H4 (cell line): ENCODE measurements at places on chromosomes 2 and 18. TPM values are rescaled to one million over a fixed set of nuclear protein-coding genes. Genes with fewer than 3 reads are reported as not detected.

The DUSP19 gene
- 1.7 and 3.3 TPM in 2 replicates for total RNA-seq

- no peak for DNase-seq
These were observed 396.5 kb downstream of the TNS1 start for GRCh38 chr2:217606296-217606695.

The SALL3 gene
- 0.08 TPM in 1 of 2 replicates, not detected in the other for total RNA-seq

GRCh38 chr2:44741507-44741906, 200.0 kb upstream of the SIX3 start:
- peak; percentile 18 for DNase-seq

- DNase-seq = peak; percentile 91
These were observed 19.1 kb upstream of the FHL2 start for GRCh38 chr2:105417857-105418436.

The MAP3K19 gene
- not detected in 2 replicates for total RNA-seq

The RAMP1 gene
- total RNA-seq = not detected in 2 replicates

- no peak for DNase-seq
These were observed 38.7 kb downstream of the SDC1 start for GRCh38 chr2:20186078-20186854.

DNA sequence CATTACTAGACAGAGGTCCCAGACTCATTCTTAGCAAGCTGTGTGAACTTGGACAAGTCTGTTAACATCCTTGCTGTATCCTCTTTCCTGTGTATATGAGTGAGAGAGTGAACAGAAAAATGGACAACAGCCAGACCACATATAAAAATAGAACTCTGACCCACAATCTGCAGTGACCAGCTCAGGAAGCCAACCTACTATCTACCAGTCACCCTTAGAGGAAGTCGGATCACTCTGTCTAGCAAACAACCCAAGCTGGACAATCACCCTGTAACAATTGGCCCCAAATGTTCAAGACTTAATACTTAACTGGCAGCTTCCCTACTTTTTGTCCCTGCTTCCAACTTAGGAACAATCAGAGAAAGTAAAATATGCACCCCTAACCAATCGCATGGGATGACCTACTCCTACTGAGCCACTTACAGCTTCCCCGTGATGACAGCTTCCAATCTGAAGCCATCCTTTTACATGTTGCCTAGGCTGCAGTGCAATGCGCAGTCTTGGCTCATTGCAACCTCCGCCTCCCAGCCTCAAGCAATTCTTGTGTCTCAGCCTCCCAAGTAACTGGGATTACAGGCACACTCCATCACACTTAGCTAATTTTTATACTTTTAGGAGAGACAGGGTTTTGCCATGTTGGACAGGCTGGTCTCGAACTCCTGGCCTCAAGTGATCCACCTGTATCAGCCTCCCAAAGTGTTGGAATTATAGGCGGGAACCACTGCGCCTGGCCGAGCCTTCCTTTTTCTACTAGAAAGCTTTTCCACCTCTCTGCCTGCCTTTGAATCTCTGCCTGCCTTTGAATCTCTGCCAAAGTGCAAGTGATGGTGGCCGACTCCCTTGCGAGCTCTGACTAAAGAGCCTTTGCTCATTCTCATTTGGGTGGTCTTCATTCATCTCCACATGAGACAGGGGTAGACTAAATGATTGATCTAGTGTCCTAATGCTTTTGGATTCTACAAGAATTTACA, 158.3 kb upstream of the NDUFV2 start:
- peak; percentile 44 for DNase-seq

The COLEC12 gene
- total RNA-seq = 41.9 and 49.4 TPM in 2 replicates

- DNase-seq = peak; percentile 34
These were observed 41.2 kb downstream of the RPL37A start for GRCh38 chr2:216539791-216540241.

GRCh38 chr2:201913201-201913600, 106.9 kb downstream of the CDK15 start:
- no peak for DNase-seq

The SERPINB13 gene
- total RNA-seq = not detected in 2 replicates

GRCh38 chr18:50014606-50015005, 180.3 kb downstream of the MYO5B start:
- DNase-seq = no peak

The MLPH gene
- total RNA-seq = 7.7 and 9.9 TPM in 2 replicates

The IL1R2 gene
- total RNA-seq = 0.70 and 3.3 TPM in 2 replicates

- DNase-seq = no peak
These were observed 128.5 kb downstream of the COPS8 start for GRCh38 chr2:237214030-237214675.

DNA sequence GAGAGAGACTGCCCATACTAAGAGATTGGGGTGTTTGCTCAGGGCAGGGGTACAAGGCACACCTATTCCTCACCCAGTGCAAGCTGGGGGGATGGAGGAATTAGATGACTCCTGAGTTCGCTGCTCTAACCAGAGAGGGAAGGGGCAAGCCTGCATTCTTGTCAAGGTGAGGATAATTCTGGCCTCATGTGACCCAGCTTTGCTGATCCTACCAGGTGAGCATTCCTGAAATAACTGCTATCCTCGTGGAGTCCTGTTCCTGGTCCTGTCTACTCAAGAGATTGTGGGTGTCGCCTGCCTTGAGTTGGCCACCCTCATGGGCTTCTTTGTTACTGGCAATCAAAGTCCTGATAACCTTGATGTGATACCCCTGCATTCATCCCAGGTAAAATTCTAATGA, 206.0 kb downstream of the SPP2 start:
- no peak for DNase-seq

- DNase-seq = no peak
These were observed 968.4 kb upstream of the NRXN1 start for GRCh38 chr2:52000151-52000855.

The ERBB4 gene
- 0.04 and 0.33 TPM in 2 replicates for total RNA-seq

DNA sequence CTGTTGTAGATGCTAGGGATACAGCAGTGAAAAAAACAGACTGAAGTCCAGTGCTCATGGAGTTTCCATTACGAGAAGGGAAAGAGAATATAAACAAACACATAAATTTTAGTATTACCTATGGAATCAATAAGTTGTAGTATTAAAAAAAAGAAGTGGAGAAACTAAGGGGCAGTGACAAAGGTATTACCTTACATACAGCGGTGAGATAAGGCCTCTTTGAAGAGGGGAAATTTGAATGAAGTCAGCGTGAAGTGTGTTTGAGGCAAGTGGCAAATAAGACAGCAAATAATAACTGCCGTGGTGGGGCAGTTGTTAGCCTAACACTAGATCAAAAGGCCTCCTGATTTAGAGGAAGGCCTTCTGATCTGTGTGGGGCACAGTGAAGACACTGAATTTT, 57.9 kb downstream of the TLK1 start:
- no peak for DNase-seq

DNA sequence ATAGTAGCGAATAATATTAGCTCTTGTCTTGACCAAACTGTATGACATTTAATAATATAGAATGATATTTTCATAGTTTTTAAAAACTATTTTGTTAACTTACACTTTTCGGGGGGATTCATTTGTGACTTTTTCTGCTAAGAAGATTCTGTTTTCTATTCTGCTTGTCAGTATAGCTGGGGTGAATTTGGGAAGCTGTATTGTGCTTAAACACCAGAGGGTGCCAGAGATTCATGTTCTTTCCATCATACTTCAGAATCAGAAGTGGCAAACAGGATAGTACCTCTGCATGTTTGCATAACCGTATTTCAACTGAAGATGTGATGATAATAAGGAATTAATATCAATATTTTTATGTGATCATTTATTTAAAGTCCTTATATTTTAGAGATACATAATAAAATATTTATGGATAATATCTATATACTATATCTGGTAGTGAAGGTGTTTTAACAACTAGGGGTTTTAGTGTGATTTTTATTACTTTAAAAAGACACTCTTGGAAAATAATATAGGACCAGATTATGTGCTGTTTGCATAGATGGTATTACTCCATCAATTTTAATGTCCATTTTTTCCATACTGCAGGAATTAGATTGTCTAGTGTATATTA, 81.0 kb downstream of the TAF4B start:
- peak; percentile 40 for DNase-seq

DNA sequence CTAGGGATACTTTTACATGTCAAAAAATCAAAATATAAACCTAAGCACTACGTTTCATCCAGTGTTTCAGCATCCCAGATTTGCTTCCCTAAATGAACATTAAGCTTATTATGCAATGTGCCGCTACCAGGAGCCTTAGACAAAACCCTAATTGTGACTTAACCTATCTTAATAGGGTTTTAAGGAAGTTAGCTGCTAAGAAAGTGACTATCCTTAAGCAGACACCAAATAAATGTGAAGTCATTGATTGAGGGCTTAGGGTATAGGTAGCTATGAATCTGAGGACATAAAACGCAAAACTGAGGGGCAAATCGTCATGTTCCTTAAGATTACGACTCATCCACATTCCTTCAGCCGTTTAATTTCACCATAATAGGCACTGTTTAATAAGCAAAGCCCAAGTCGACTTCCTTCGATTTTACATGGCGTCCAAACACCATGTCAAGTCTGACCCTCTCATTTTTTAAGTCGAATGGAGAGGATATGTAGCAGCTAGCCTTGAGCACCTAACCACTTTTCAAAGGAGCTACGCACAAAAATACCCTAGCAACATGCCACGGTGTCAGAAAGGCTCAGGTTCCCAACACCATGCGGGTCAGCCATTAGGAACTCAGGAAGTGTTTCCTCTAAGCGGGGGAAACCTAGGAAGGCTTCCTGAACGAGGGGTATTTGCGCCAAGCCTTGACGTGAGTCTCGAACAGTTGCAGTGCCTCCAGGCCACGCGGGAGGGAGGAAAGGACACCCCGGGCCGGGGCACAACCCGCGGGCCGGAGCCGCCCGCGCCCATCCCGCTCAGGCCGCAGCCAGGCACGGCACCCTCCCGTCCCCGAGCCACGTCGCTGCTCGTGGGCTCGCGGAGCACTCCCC, 1.0 kb downstream of the HDLBP start:
- peak; percentile 56 for DNase-seq

The SOCS6 gene
- total RNA-seq = 10.9 and 17.6 TPM in 2 replicates

GRCh38 chr2:1544478-1545069, 131.3 kb downstream of the TPO start:
- DNase-seq = no peak

- DNase-seq = peak; percentile 98
These were observed at the start of the genes AUP1 and HTRA2 for GRCh38 chr2:74529357-74530238. Gene AUP1 (minus strand): TSS chr2:74529706. CDS start chr2:74529629, 77 bp downstream. Gene HTRA2 (plus strand): TSS chr2:74529933. CDS start chr2:74530007, 74 bp downstream.

The SNTG2 gene
- not detected in 2 replicates for total RNA-seq

GRCh38 chr18:9894454-9895068, 8.8 kb downstream of the TXNDC2 start:
- no peak for DNase-seq

The VSNL1 gene
- 0.12 and 2.1 TPM in 2 replicates for total RNA-seq

The NT5DC4 gene
- not detected in 2 replicates for total RNA-seq

DNA sequence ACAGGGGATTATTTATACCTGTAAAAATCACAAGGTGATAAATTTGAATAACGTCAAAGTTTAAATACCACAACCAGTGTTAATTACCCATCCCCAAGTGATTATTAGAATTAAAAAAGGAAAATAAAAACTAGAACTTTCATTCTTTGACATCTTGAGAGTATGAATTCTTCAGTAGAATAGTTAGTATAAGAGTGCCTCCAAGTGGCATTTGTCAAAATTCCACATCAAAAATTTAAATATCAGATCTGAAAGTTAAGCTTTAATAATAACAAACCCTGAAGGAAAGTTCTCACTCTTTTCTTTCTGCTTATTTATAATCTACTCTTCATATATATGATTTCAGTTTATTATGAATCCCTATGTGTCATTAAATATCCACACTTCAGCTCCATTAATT, 273.7 kb upstream of the KYNU start:
- no peak for DNase-seq

GRCh38 chr18:79921984-79922965, 29.2 kb downstream of the SLC66A2 start:
- DNase-seq = no peak

- DNase-seq = no peak
These were observed 77.9 kb upstream of the ARL5A start for GRCh38 chr2:151905963-151906632.

The RPS27A gene
- 3,108 and 3,345 TPM in 2 replicates for total RNA-seq

- no peak for DNase-seq
These were observed 19.4 kb downstream of the AAK1 start for GRCh38 chr2:69624131-69624530.

DNA sequence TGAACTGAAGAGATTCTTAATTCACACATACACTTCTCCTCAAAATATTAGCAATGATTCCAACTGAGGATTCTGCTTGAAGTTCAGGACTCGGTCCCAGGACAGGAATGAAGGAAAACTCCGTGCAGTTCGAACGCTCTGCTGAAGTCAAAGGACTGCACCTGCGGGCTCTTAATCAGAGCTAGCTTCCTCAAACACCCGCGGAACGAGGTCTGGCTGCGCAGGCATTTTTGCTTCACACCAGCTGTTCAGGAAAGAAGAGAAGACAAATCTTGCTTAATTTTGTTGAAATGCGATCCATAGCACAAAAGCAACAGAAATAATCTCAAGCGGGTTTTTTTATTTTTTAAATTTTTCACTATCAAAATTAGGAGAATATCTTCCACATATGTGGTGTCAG, 175.6 kb downstream of the LAMA1 start:
- no peak for DNase-seq

The CIB4 gene
- total RNA-seq = not detected in 2 replicates

- DNase-seq = no peak
These were observed 701.5 kb downstream of the NUP35 start for GRCh38 chr2:183825710-183826109.

The MAP4K3 gene
- total RNA-seq = 19.2 and 20.1 TPM in 2 replicates

- DNase-seq = no peak
These were observed 28.9 kb downstream of the TOGARAM2 start for GRCh38 chr2:29009711-29010677.

GRCh38 chr2:66865161-66865560, 430.2 kb downstream of the MEIS1 start:
- DNase-seq = no peak

The ARMC9 gene
- 34.4 and 41.9 TPM in 2 replicates for total RNA-seq

DNA sequence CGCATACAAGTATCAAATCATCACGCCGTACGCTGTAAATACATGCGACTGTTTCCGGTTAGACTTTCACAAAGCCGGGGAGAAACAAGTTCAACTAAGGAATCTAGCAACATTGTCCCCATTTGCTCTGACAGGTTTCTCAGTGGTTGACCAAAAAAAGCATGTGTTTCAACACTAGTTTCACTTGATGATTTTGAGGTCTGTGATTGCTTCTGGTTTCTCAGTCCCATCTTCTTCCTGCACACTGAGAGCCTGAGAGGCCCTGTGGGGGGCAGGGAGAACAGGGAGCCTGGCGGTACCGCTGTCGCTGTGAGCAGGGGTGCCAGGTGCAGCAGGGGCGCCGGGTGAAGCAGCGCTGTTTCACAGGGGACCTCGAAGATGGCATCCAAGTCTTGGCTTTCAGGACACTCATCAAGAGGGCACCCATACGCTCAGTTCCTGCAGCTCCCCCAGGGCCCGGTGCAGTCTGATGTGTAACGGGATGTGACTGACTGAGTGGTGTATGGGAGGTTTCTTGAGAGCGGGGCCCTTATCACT, 270.9 kb downstream of the TWIST2 start:
- no peak for DNase-seq
